ENCODE measurements at places on chromosomes 6 and 20. TPM values are rescaled to one million over a fixed set of nuclear protein-coding genes. Genes with fewer than 3 reads are reported as not detected.

PDE7B gene
- 1.4 TPM for total RNA-seq

SLC17A9 gene
- total RNA-seq: 54.7 TPM

SLCO4A1 gene
- 42.9 TPM for total RNA-seq

PRICKLE4 gene
- total RNA-seq: 4.8 TPM

PHIP gene
- 19.3 TPM for total RNA-seq

SLX4IP gene
- total RNA-seq: 5.0 TPM

ASF1A gene
- total RNA-seq: 20.4 TPM

SUPT3H gene
- 4.1 TPM for total RNA-seq

TREML1 gene
- not detected for total RNA-seq

ZCCHC3 gene
- total RNA-seq: 15.6 TPM

ID4 gene
- total RNA-seq: 2.4 TPM

ZC3H12D gene
- total RNA-seq: 4.3 TPM

TPD52L1 gene
- 15.5 TPM for total RNA-seq

B3GAT2 gene
- not detected for total RNA-seq

ADTRP gene
- 79.9 TPM for total RNA-seq

C20orf202 gene
- total RNA-seq: not detected

SMOC2 gene
- 25.6 TPM for total RNA-seq

ULBP2 gene
- 0.47 TPM for total RNA-seq

TCF21 gene
- total RNA-seq: 4.4 TPM

C4B gene
- total RNA-seq: 11.9 TPM

ARG1 gene
- 0.74 TPM for total RNA-seq

MROH8 gene
- 0.90 TPM for total RNA-seq

MC3R gene
- not detected for total RNA-seq

STK38 gene
- 55.9 TPM for total RNA-seq

All from colonic mucosa (tissue), 4 donors.